ENCODE measurements at places on chromosomes 5 and 9.

DNA sequence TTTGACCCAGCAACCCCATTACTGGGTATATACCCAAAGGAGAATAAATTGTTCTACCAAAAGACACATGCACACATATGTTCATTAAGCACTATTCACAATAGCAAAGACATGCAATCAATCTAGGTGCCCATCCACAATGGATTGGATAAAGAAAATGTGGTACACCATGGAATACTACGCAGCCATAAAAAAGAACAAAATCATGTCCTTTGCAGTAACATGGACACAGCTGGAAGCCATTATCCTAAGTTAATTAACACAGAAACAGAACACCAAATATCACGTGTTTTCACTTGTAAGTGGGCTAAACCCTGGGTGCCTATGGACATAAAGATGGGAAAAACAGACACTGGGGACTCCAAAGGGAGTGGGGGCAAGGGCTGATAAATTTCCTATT, 46.6 kb downstream of the KLHL3 start:
- no peak for DNase-seq

- no peak for DNase-seq
Observed at GRCh38 chr9:133370685-133371084, 5.2 kb downstream of the SURF4 start.

- no peak for DNase-seq
Observed at GRCh38 chr5:40223884-40224402, 455.8 kb upstream of the PTGER4 start.

DNA sequence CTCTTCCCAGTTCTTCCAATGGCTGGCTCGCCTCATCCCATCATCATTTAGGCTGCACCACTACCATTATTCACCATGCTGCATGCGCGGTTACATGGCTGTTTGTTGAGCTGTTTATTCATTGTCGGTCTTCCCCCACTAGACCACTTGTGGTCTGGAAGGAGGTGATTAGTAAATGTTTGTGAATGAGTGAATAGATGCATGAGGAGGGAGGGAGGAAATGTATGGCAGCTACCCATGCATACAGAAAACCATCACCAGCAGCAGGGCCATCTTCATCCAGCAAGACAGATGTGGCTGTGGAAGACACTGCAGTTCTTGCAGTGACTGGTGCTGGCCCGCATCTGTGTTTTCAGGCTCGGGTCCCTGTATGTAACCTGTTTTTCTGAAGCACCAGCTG, 113.3 kb upstream of the SAP30L start:
- no peak for DNase-seq

GRCh38 chr9:277601-278295, 63.1 kb downstream of the DOCK8 start:
- DNase-seq = no peak

GRCh38 chr5:170235876-170236864, 3.4 kb downstream of the C5orf58 start:
- no peak for DNase-seq

DNA sequence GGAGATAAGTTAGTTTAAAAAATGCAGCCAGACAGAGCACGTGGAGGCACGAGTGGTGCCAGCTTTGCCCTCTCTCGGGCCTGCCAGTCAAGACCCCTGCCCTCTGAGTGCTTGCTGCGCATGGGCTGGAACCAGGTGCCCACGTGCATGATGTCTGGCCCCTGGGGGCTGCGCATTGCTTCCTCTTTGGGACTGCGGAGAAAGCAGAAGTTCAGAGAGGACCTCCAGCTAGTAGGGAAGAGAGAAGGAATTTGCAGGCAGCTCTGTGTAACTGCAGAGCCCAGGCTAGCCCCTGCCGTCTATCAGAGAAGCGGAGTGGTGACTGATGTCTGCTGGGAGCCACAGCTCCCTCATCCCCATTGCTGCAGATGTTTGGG, 9.7 kb upstream of the RNU6ATAC start:
- DNase-seq = no peak

- DNase-seq = no peak
Observed at GRCh38 chr5:100841358-100842076, 61.6 kb downstream of the ST8SIA4 start.

GRCh38 chr5:132457371-132458225, 33.0 kb downstream of the IRF1 start:
- no peak for DNase-seq

GRCh38 chr5:144189800-144190429, 19.2 kb downstream of the KCTD16 start:
- DNase-seq = peak; percentile 68

DNA sequence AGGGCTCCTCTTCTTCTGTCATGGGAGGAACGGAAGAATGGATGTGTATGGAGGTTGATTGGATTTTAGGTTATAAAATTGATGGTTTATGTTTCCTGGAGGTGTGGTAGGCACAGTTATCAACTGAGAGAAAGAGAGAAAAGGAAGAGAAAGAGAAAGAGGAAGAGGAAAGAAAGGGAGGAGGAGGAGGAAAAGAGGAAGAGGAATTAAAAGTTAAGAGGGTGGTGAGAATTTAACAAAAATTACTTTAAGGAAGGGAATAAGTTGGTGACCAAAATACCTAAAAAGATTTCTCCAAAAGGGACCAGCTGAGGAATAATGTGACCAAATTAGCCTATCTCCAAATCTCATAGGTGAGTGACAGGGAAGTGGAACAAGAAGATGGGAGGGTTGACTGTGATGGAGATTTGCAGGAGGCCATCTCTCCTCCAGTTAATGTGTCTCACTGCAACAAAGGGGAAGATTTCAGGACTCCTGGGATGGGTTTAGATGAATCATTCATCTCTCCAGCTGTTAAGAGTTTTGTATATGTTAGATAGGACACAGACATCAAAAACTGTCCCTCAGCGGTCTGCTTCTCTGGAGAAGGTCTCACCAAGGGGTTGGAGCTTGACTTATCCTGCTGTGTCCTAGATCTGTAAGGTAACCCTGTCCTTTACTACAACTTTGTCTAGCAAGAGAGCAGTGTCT, 76.0 kb upstream of the TMC1 start:
- DNase-seq = no peak

- DNase-seq = no peak
Observed at GRCh38 chr9:17349831-17350230, 215.0 kb downstream of the CNTLN start.

DNA sequence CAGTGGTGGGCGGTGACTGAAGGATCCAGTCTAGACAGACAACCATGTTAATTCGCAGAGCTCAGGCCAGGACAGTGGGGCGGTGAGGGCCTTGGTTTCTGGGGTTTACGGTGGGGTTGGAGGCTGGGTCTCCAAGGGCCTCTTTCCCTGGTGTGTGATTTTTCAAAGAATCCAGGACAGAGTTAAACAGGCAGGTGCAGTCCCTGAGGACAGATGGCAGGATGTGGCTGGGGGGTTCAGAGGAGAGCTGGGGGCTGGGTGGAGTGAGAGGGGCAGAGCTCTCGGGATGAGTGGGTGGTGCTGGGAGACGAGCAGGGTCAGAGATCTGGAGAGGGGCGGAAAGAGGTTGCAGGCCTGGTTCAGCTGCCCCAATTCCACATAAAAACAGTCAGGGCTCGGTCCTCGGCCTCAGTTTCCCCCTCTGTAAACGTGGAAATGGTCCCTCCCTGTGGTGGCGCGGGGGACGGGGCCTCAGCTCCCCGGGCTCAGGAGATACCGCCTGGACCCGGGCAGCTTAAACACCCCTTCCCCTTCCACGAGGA, 145.9 kb downstream of the GAPVD1 start:
- no peak for DNase-seq

- DNase-seq = no peak
Observed at GRCh38 chr9:107710953-107711352, 221.4 kb upstream of the KLF4 start.
